ENCODE measurements at places on chromosomes 3 and 15.

GRCh38 chr15:72196409-72197040, 1.1 kb downstream of the GRAMD2A start:
- DNase-seq, result no peak

DNA sequence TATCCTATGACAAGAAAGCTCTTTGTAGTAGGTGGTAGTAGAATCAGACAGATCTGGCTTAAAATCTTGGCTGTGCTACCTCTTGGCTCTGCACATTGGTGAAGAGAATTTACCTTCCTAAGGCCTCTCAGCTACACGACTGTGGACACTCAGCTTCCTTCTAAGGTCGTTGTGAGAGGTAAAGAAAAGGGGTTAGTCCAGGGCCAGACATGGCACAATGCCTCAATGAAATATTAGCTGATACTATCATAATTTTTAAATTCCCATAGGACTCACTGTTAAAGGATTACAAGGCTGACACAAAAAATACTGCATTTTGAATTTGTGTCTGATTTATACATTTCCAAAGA, 80.4 kb downstream of the IGF1R start:
- DNase-seq, result no peak

DNA sequence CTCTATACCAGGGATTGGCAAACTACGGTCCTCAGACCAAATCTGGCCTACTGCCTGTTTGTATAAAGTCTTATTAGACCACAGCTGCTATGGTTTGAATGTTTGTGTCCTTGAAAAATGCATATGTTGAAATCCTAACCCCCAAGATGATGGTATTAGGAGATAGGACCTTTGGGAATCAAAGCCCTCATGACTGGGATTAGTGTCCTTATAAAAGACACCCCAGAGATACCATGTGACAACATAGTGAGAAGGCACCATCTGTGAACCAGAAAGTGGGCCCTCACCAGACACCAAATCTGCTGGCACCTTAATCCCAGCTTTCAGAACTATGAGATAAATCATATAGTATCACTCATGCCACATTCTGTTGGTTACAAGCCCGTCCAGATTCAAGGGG, 7.4 kb downstream of the HMCES start:
- no peak for DNase-seq

DNA sequence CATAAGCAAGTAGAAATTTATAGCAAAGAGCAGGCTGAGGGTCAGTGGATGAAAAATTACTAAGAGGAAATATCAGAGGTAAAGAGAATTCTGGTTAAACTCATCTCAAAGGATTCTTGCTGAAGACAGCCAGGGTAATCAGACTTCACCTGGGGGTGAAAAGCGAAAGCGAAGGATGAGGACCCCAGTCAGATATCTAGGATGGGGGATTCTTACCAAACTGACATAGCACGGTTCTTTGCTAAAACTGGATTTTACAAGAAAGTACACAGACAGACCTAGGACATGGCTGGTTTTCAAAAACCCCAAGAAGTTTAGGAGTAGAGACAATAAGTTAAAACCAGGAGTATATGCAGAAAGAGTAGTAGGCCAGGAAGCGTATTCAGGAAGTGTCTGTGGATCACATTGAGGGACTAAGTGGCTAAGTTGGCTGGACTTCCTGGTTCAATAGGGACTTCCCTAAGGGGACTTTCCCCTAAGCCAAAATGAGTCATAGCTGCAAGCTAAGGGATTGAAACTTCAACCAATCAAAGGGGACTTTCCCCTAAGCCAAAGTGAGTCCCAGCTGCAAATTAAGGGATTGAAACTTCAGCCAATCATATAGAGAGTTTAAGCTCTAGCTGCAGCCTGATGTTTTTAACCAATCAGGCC, 2.4 kb upstream of the CFAP91 start:
- no peak for DNase-seq

- no peak for DNase-seq
Observed at GRCh38 chr15:56948764-56949101, 30.3 kb downstream of the TCF12 start.

GRCh38 chr15:100169615-100170290, 172.0 kb downstream of the ADAMTS17 start:
- DNase-seq, result no peak

DNA sequence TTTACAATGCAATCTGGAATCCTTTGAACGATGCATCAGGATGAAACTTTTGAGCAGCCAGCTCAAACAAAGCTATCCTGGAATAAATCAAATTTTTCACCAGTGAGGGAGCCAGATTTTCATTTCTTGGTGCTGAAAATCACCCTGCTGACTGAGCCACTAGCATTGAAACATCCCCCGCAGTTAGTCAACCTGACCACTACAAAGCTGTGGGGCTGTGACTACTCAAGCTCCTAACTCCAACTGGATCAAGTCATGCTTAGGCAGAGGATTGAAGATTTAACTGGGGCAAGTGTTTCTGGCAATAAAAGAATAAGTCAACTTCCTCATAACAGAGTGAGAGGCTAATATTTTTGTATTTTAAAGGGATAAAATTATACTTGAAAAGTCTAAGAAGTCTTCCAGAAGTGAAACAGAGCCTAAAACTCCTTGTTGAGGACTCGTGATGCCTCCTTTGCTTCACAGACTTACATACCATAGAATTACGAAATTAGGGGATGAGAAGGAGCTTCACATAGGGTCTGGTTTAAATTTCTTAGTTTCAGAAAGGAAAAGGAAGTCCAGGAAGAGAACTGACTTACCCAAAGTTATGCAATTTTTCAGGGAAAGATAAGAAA, 177.8 kb downstream of the SERPINI1 start:
- no peak for DNase-seq

DNA sequence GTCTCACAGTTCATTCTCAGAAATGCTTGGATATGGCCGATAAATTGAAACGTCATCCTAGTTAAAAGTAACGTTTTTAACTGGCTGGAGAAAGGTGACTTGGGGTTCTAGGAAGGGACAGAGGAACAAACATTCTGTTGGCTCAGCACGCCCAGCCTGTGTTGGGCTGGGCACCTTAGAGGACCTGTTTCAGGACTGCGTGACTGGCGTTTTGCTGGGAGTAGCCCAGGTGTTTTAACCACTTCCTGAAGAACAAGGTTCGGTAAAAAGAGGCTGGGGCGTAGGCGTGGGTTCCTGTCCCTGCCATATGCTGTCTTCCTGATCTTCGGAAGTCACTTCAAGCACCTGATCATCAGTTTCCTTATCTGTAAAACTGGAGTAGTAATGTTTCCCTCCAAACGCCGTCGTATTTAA, 1.1 kb upstream of the TLNRD1 start:
- no peak for DNase-seq
